ENCODE measurements at places on chromosomes 6 and 20. TPM values are rescaled to one million over a fixed set of nuclear protein-coding genes. Genes with fewer than 3 reads are reported as not detected.

DNA sequence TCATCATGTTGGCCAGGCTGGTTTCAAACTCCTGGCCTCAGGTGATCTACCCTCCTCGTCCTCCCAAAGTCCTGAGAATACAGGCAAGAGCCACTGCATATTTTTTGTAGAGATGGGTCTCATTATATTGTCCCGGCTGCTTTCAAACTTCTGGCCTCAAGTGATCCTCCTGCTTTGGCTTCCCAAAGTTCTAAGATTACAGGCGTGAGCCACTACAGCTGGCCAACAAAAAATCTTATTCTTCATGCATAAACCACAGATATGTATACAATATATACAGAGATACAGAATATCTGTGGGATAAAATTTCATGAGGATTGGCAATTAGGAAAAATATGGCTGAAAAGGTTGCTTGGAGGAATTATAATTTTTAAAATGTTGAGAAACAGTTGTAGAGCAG lies 49.9 kb downstream of the SLC35A1 start:
- DNase-seq, result no peak

- DNase-seq, result no peak
Observed at GRCh38 chr20:50695135-50695872, 4.0 kb upstream of the RIPOR3 start.

DNA sequence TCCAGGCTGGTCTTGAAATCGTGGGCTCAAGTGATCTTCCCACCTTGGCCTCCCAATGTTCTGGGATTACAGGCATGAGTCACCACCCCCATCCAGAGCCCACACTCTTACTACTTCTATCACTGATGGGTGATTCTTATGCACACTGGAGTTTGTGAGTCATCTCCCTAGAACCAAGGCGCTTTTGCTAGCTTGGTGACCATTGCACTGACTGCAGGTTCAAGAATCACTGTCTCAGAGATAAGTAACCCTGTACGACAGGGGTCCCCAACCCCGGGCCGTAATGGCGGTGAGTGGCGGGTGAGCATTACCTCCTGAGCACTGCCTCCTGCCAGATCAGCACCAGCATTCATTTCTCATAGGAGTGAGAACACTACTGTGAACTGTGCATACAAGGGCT lies 118.8 kb downstream of the MAP3K7 start:
- no peak for DNase-seq

GRCh38 chr6:33839399-33840047 lies 35.7 kb upstream of the MLN start:
- no peak for DNase-seq

DNA sequence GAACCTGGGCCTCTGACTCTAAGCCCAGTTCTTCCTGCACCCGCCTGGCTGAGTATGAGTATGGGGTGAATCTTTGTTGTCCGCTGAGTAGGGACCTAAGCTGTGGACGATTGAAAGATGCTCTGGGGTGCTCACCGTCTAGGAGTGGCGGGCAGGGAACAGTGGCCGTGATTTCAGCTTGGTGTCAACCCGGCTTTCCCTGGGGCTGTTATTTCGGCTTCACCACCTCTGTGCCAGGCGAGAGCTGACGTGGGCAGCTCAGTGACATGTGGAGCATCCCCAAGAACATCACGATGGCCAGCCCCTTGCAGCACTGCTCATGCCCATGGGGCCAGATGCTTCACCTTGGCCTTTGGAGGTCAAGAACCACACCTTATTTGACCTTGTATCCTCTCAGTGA lies 102.6 kb downstream of the TOX2 start:
- no peak for DNase-seq

DNA sequence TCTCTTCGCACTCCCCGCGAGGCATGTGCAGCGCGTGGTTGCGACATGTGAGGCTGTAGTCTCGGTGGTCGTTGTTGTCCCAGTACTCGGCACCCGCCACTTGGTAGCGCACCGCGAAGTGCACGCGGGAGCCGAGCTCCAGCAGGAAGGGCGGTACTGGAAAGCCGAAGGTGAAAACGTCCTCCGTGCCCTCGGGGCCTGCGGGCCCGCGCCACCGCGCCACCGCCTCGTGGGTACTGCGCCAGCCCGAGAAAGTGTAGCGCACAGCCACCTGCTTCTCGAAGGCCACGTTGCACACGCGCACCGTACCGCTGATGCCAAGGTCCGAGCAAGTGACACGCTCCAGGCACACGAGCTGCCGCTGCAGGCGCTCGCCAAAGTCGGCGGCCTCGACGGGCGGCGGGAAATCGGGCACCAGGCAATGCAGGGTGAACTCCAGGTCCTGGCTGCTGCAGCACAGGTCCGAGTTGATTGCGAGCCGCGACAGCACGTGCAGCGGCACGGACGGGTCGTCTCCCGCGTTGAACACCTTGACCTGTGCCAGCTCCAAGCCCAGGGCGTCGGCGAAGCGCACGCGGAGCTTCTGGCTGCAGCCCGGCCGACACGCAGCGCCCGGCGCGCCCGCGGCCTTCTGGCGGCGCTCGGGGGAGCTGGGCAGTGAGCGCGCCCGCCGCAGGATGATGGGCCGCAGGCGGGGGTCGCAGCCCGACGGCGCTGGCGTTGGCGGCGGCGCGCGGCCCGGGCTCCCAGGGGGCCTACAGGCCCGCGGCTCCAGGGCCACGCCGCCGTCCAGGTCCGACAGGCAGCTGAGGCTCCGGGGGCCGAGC lies 840 bp downstream of the PPP1R3D start:
- DNase-seq, result peak; percentile 24

- no peak for DNase-seq
Observed at GRCh38 chr6:43829470-43829869, 59.5 kb downstream of the VEGFA start.

- no peak for DNase-seq
Observed at GRCh38 chr6:140082867-140083297, 708.4 kb upstream of the CITED2 start.

GRCh38 chr6:111590209-111590980 lies 15.3 kb downstream of the TRAF3IP2 start:
- DNase-seq, result no peak

GRCh38 chr6:143804835-143805239 lies 38.3 kb upstream of the LTV1 start:
- no peak for DNase-seq

DNA sequence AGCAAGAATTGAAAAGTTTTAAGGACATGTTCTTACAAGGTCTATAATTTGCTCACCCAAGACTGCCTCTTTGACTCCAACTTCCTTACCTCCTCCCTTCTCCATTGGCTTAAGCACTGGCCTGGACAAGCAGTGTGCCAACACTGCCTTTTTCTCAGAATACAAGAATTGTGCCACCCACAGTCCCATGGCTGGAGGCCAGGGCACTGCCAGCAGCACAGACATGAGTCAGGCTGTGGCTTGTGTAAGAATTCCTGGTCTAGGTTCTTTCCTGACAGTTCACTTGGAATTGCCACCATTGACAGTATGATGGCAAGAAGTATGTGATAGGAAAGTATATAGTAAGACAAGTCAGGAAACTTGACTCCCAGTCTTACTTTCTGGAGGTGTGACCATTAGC lies 202.7 kb upstream of the MARCKS start:
- DNase-seq, result no peak

DNA sequence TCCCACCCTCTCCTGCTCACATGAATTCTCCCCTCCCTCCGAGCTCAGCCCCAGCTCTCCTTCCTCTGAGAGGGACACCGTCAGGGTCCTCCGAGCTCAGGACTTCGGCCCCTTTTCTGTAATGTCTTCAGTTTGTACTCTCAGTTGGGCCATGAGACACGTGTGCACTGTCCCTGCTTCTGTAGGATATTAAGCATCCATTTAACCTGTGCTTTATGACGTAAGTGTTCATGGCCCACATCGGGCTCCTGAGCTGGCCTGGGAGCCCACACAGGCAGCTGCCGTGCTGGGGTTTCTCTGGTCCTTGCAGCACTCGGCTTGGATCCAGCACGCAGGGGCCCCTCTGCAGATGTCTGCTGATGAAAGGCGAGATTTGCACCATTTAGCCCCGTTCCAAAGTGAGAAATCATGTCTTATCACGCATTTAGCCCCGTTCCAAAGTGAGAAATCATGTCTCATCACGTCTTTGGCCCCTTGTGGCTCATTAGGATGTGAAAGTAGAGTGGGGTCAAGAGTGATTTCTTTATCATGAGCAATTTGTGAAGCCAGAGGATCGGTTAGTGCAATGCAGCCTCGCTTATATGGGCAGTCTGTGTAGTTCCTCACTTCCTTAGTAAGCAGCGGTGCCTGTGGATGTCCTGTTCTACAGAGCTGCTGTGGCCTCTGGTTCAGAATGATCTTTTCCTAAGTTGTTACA lies 25.3 kb downstream of the DUSP22 start:
- no peak for DNase-seq

- no peak for DNase-seq
Observed at GRCh38 chr6:166726201-166726600, 99.2 kb upstream of the RPS6KA2 start.

The RBPJL gene
- 1.5 TPM for total RNA-seq

The OR2J3 gene
- not detected for total RNA-seq

The KIF25 gene
- total RNA-seq, result not detected

The SLC26A8 gene
- total RNA-seq, result not detected

The RHAG gene
- not detected for total RNA-seq
